Stimulated activated CD8-positive, alpha-beta memory T cell treated with anti-CD3 and anti-CD28 coated beads, Interleukin-7, amount 100 ng/mL, for 1 hour (primary cell): ENCODE measurements at places on chromosomes 11 and 22.

DNA sequence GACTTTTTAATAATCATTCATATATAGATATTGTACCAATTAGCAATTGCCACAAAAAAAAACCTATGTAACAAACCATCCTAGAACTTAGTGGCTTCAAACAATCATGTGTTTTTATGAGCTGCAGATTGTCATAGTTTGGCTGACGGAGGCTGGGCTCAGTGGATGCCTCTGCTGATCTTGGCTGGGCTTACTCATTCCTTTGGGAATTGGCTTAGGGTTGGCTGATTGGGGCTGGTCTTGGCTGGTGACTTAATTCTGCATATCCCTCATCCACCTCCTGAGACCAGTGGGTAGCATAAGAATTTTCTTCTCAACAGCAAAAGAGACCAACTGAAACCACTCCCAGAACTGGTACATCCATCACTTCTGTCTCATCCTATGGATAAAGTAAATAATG, 57.9 kb upstream of the PHF21B start:
- DNase-seq: no peak

- no peak for DNase-seq
Observed at GRCh38 chr11:17596310-17596669, 49.2 kb downstream of the OTOG start.

DNA sequence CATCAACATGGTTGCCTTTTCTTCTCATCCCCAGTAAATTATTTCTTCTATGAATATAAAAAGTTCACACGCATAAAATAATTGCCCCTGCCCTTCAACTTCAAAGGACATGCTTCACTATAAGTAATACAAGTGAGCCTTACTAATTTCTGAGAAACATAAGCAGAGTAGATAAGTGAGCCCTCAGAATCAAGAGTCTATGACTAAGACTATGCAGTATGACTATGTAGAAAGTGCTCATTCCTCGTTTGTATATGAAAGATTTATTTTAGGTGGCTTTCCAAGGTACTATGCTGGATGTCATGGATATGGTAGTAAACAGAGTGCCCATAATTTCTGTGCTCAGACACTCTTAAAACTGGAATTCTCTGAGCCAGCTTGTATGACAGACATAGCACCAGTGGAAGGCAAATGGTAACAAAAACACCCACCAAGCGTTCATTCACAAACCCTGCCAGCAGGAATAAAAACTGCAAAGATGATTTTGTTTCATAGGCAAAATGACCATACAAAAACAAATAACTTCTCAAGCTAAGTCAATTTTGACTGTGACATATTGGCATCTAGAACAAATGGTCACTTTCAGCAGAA, 189.8 kb downstream of the CADM1 start:
- DNase-seq: no peak

GRCh38 chr11:8707541-8708191, 25.1 kb downstream of the RPL27A start:
- no peak for DNase-seq

DNA sequence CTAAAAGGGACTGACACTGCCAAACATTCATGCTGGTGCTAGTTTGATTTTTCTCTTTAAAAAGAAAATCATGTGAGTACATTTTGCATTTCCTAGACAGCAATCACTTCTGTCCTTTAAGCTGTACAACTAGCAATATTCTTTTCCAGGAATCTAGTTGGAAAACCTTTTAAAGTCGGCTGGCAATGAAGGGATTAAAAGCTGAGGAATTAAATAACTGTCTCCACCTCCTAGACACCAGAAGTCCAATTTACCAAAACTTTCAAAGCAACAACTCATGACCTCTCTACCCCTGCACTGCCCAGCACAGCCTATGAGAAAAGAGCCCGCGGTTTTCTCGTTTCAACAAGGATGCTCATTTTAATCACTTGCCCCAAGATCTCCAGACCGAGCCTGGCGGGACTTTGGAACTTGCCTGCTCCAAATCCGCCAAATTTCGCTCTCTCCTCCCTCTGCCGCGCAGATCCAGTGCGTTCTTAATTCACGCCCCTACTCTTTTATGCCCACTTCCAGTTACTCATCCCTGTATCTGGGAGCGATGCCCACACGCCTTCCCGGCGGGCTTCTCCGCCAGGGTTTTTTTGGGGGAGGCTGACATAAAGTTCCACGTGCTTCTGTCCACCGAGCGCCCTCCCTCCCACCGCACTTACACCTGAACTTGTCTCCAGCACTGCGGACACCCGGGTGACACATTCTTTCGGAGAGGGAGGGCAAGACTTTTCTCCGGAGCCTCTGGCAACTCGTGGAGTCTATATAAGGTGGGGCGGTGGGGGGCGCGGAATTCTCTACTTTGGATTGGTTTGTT, 2.5 kb downstream of the MPPED2 start:
- no peak for DNase-seq

GRCh38 chr11:104609311-104610085, 288.8 kb downstream of the CASP12 start:
- DNase-seq: peak; percentile 14

- no peak for DNase-seq
Observed at GRCh38 chr22:35609761-35610160, 7.4 kb downstream of the MB start.

DNA sequence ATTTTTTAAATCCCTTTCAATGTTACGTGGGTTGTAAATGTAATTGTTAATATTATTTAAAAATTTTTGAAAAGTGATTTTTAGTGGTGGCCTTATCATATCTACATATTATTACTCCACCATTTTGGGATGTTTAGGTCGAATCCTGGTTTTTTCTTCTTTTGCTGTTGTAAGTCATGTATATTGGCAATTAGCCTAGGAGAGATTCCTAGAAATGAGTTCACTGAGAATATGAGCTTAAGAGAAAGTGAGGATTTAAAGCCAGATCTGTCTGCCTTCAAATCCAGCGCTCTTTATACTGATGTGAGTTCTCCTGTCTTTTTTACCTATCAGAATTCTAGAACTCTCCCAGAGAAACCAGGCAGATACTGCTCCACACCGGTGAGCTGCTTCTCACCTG, 56.1 kb downstream of the PTPRJ start:
- no peak for DNase-seq

DNA sequence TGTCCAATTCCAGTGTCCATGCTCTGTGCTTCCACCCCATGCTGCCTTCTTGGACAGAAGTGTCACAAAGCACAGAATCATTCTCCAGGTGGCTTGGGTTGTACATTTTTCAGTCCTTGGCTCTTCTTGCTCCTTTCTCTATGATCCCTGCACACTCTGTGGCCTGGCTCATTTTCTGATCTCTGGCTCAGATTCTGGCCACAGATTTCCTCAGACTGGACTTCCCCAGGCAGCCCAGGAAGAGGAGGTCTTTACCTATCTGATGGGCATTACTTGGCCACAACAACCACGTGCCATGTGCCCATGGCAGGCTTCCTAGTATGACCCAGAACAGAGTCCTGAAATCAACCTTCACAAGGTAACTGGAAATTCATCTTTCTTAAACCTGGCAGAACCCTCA, 27.2 kb downstream of the SYTL2 start:
- DNase-seq: no peak

GRCh38 chr11:44557464-44557863, 8.0 kb upstream of the CD82 start:
- DNase-seq: no peak

DNA sequence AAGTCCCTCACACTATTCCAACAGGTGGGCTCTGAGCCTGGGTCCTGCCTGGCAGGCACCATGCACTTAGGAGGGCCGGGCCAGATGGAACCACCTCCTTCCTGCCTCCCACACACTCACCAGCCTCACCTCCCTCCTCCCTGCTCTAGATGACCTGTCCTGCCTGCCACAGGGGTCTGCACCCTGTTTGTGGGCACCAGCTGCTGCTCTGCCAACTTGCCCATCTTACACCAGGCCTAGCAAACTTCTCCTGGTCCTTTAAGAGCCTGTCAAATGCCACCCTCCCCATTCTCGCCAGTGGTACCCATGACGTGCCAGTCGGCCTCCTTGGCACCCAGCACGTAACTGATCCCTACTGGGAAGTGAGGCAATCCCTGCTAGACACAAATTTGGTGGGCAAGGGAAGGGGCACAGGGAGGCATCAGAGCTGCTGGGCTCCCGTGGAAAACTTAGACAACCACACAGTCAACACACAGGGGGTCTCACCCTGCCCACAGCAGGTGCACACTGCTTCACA, 3.1 kb downstream of the MOB2 start:
- DNase-seq: no peak
